IPS DF 6.9 (cell line): ENCODE measurements at places on chromosomes 13 and 19.

- no peak for DNase-seq
Measured at GRCh38 chr19:15448778-15449619, 757 bp downstream of the WIZ start.

GRCh38 chr19:31560086-31561060 is 211.1 kb upstream of the TSHZ3 start:
- DNase-seq: no peak

- no peak for DNase-seq
Measured at GRCh38 chr19:23095418-23095817, 21.4 kb upstream of the ZNF730 start.

DNA sequence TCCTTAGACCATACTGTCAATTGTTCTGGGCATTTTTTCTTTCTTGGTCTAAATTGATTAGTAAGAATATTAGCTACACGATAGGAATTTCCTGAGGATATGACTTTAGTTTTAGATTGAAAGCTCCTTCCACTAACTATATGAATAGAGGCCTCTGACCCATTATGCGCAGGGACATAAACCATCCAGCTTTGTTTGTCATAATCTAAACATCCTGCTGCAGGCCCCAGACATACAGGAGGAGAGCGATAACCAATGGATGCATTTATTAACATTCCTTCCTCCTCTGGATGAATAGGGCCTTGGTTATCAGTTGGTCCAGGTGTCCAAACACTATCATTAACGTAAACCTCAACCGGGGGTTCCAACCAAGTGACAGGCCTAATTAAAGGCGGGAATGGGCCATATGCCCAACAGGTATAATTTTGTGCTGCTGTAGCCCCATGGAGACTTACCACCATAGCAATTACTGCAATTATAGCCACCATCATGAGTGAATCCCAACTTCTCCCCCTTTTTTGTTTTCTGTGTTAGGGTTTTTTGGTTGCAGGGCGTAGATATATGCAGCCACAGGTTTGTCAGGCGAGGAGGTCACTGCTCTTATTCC is 32.6 kb downstream of the CLEC4M start:
- DNase-seq: no peak

DNA sequence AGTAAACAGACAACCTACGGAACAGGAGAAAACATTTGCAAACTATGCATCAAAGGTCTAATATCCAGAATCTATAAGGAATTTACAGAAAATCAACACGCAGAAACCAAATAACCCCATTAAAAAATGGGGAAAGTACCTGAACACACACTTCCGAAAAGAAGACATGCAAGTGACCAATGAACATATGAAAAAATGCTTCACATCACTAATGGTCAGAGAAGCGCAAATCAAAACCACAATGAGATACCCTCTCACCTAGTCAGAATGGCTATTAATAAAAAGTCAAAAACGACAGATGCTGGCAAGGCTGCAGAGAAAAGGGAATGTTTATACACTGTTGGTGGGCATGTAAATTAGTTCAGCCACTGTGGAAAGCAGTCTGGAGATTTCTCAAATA is 29.5 kb downstream of the SLC25A15 start:
- DNase-seq: no peak

DNA sequence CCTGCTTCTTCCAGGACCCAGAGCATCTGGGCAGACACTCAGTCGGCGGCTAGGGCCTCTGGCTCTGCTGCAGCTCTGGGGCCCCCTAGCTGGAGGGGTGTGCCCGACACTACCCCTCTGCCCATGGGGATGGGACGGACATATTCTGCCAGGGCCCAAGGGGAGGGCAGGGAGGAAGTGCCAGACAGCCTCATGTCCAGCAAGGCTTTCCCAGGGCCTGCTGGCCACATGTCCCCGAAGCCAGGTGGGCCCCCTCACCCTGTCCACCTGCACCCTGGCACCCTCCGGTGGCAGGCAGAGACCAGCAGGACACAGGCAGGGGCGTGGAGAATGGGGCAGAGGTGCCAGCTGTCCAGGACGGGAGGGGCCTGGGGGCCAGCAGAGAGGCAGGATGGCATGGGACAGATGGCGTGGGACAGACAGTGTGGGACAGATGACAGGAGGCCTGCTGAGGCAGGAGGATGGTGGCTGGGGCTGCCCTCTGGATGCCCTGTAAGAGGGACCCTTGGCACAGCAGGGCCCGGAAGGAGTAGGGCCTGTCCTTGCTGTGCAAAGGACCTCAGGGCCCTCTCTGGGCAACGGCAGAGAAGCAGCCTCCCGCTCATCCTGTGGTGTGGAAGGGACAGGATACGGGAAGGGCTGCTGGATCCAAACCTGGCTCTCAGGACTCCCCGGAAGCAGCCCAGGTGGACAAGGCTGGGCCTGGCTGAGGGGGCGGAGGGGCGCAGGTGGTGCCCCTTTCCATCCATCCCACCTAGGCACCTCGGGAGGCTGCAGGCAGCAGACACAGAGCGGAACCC is 29.1 kb downstream of the CEBPG start:
- DNase-seq: no peak

DNA sequence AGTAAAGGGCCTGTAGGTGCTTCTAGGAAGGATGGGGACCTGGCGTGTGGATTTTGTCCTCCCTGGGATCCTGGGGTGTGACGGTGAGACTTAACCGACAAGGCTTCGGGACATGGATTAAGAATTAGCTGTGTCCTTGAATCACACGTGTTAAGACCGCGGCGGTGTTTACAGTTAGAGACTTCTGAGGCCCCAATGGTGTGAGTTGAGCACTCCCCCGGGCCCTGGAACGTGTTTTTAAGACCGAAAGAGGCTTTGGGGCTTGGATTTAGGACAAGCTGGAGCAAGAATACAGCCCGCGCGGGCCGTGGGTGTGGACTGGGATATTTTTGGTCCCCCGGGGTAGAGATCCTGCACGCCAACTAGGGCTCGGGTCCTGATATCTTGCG is 1.2 kb upstream of the SLC27A1 start:
- no peak for DNase-seq

DNA sequence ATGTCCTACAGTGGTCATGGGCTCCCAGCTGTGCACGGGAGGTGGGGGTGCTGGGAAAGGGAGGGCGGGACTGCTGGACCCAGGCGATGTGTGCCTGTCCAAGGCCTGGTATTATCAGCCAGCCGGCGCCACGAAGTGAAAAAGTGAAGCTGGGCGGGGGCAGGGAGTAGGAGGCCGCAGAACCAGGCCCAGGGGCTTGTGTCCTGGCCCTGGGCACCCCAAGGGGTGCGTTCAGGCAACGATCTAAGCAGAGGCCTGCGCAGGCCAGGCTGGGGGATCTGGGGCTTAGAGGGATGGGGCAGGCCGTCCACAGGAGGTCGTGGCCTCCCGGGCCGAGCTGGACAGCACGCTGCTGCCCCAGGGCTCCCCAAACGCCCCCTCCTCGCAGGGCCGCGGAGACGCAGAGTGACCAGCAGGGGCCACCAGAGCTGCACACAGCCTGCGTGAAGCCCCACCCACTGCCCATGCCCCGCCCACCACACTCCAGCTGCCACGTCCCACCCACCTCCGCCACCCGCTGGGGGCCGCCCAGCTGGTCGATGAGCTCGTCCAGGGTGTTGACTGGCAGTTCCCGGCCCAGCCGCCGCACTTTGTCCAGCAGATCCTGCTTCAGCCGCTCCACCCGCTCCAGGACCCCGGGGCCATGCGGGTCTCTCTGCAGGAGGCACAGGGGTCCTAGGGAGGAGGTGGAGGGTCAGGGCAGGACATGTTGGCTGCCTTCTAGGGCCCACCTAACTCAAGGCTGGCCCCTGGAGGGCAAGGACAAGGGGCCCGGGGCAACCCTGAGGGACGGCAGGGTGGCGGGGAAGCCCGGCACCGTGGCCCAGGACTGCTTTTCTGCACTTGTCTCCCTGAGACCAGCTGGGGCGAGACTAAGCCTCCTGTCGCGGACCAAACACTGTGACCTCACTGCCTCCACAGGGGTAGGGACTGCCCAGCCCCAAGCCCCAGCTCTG is 9.5 kb downstream of the GPX4 start:
- no peak for DNase-seq

GRCh38 chr19:50978772-50979390 is 4.8 kb downstream of the KLK7 start:
- DNase-seq: no peak

DNA sequence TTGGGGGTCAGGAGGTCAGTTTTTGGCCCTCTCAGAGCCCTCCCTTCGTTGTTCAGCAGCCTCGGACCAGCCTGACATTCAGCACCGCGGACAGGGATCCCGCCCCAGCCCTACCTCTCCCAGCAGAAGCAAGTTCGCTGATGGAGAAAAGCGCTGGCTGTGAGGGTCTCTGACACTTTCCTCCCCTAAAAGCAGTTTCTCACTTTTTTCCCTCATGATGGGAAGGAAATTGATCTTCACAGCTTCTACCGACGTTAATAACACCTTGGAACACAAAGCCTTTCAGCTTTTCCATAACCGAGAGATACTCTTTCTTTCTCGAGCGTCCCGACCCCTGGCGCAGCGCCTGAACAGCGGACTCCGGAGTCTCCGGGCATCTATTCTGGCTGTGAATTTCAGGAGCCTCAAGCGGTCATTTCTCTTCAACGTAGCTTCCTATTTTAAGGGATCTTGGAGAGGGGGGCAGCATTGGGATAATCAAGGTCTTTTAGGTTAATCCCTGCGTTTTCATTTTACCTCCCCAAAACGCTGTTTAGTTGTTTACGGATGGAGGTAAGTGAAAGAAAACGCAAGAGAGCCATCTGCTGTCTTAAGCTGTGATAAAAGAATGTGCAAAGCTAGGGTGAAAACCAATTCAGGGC is 467.2 kb downstream of the ITGBL1 start:
- DNase-seq: no peak

- DNase-seq: no peak
Measured at GRCh38 chr19:32773126-32773525, 53.6 kb downstream of the TDRD12 start.

DNA sequence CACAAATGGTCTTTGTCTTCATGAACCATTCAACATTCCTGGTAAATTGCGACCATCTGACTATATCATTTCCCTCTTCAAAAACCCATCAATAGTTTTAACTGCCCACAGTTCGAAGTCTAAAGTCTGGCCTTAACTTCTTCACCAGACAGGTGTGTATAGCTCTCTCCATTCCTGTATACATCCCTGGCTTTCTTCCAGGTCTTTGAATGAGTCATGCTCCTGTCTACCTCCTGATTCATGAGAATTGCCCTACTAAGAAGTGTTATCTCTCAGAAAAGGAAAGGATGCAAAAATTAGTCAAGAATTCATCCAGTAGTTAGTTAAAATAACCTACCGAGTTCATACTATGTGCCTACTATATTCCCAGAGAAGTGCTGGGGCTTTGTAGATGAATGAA is 225.0 kb downstream of the TBC1D4 start:
- DNase-seq: no peak

- no peak for DNase-seq
Measured at GRCh38 chr13:83753912-83754624, 128.2 kb downstream of the SLITRK1 start.

- DNase-seq: no peak
Measured at GRCh38 chr13:73072239-73072900, 13.6 kb downstream of the KLF5 start.

GRCh38 chr19:45492627-45493470 is 4.0 kb downstream of the RTN2 start:
- no peak for DNase-seq

DNA sequence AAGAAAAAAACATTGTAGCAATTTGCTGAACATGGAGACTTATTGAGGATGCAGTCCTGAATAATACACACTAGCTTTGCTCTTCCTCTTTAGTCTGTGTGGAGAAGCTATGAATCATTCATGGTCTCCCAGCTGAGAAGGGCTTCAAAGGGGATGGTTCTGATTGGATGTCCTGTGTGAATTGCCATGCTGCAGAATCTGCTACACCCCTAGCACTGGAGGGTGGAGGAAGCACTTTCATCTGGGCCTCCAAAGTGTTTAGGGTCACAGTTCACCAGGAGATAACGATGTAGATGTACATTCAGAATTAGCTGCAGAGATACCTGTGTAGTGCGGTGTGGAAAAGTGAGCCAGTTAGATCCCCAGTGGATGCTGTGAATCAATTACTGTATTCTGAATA is 321.1 kb upstream of the EDNRB start:
- DNase-seq: no peak

GRCh38 chr13:36533806-36534205 is 101.5 kb downstream of the CCNA1 start:
- DNase-seq: no peak

DNA sequence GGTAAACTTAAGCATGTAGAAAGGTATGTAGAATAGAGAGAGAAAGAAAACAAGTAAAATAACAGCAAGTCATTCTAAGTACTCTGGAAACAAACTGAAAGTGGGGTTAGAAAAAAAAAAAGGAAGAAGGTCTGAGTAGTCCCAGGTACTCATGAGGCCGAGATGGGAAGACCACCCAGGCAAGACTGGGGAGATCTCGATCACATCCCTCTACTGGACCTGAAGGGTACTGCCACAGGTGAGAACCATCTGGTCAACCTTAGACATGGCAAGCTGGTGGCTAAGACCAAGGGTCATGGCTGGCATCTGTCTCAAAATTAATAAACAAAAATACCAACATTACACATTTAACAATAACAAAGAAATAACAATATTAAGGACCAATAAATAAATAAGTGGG is 36.3 kb upstream of the ZNF724 start:
- peak; percentile 50 for DNase-seq

DNA sequence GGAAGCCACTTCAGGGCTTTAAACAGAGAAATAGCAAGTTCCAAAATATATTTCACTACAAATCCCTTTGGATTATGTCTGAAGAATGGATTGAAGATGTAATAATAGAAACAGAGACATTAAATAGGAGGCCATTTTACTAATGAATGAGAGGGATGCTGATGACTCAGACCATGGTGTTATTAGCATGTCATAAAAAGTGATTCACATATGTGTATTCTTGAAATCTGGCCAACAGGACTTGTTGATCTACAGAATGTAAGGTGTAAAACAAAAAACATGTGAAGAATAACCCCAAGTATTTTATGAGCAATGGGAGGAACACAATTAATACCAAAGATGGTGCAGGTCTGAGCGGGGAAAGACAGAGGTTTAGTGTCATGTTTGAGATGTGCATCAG is 873.7 kb downstream of the SLITRK5 start:
- no peak for DNase-seq
